ENCODE measurements at places on chromosomes 7 and 10.

- no peak for DNase-seq
Observed at GRCh38 chr10:17808971-17809841, at the start of gene MRC1. Gene MRC1, plus strand, starts transcription at chr10:17809348. Its CDS starts 118 bp downstream, at chr10:17809466.

DNA sequence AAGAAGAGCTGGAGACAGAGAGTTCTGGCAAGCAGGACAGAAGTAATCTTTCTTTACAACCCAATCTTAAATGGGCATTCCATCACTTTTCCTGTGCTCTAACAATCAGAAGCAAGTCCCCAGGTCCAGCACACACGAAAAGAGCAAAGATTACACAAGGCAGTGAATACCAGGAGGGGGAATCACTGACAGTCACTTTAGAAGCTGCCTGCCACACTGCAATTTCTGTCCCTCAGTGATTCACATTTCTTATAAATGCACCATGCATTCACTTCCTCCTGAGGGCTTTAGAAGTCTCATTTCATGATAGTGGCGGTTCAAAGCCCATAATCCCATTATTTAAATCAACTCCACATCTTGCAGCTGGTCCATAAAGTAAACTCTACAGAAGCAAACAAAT, 362.5 kb downstream of the POM121L12 start:
- DNase-seq, result no peak

DNA sequence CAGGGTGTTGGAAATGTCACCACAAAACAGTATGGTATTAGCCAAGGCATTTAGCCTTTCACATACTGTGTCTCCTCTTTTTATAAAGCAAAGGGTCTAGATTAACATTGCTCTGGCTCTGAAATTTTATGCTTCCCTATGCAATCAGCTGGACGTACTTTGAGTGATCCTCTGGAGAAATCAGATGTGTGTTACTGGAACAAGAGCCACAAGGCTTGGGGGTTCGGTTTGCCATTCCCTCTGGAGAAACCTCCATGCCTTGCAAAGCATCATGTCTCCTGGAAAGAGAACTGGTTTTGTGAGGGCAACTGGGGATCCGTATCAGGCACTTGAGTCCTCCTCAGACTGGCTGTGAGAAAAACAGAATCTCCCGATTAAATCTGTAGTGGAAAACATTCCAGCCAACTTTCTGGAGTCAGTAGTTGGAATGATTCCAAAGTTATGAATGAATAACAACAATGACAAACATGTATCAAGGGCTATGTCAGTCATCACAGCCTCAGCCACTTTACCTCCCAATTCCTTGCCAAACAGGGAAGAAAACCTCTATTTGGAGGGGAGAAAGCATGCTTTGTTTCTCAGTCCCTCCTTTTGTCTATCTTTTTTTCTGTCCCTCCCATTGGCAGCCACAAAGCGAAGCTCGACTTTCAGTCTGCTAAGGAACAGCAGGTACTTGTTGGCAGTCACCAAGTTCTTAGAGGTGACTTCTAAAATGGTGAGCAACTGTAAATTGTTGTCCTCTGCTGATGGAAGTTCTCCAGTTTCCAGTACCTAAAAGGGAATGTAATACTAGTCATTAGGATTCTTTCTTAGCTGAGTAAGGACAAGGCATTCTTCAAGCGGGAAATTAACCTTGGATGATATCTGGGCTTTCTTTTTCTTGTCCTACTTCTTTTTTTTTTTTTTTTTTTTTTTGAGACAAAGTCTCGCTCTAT, 864.8 kb upstream of the AUTS2 start:
- DNase-seq, result no peak

GRCh38 chr7:127862525-127862924, 168.7 kb downstream of the LRRC4 start:
- no peak for DNase-seq

- DNase-seq, result no peak
Observed at GRCh38 chr7:153382641-153383101, 623.1 kb downstream of the ACTR3B start.

DNA sequence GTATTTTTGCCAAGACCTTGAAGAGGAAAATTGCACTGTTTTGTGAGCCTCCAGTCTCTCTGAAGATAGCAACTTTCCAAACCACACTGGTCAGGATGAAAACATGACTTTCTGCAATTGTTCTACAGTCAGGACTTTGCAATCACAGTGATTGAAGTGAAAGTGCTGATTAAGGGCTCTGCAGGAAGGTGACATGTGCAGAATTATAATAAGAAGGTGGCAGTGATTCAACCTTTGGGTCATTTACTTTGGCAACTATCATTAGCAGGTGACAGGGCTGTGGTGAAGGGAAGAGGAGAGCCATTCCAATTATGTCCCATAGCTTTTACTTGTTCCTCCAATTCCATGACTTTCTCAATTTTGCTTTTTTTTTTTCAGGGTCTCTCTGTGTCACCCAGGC, 350.0 kb upstream of the FZD8 start:
- DNase-seq, result no peak

- DNase-seq, result no peak
Observed at GRCh38 chr10:51386248-51386885, 312.1 kb downstream of the PRKG1 start.

DNA sequence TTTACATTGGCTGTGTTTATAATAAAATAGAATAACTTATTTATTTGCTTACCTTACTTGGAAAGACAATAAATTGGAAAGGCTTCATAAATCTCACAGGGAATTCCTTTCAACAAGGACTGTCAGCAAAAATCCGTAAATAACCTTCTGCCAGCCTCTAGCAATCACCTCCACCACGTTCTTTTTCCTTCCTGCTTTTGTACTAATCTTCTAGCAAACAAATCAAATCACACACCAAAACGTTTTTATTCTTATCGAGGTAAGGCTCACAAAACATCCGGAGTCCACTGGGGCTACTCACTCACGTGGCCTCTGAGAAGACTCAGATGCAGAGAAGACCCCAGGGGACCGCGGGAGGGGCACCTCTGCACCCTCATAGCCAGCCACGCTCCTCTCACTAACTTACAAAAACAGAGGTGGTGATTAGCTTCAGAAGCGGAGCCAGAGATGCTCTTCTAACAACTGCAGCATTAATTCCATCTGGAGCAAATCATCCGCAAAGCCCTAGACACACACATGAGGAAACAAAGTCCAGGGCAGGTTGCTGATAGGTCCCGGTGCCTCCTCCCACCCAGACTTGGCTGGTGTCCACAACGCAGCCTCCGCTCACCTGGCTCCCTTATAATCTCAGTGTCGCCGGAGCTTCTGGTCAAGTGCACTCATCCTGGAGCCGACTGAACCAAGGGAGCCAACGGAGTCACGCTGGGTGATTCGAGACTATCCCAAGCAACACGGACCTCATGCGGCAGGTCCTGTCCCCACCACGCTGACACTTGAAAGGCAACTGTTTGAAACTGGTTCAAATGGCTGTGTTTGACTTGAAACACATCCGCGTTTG, 22.5 kb downstream of the CTBP2 start:
- DNase-seq, result no peak

DNA sequence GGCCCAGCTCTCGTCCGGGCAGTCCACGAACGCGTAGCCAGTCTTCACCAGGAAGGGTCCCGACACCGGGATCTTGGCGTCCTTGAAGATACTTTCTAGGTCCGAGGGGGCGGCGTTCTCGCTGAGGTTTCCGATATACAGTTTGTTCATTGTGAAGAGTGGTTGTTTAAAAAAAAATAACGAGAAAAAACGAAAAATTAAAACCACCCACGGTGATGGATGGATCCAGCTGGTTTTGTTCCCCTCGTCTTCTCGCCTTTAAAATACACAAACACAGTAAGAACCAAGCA, 385 bp downstream of the IGF2BP3 start:
- DNase-seq, result no peak

All from activated CD4-positive, alpha-beta T cell treated with anti-CD3 and anti-CD28 coated beads for 24 hours (primary cell).